ENCODE measurements at places on chromosomes 5 and 9.

GRCh38 chr9:132167192-132167591, 5.3 kb downstream of the NTNG2 start:
- DNase-seq = no peak

DNA sequence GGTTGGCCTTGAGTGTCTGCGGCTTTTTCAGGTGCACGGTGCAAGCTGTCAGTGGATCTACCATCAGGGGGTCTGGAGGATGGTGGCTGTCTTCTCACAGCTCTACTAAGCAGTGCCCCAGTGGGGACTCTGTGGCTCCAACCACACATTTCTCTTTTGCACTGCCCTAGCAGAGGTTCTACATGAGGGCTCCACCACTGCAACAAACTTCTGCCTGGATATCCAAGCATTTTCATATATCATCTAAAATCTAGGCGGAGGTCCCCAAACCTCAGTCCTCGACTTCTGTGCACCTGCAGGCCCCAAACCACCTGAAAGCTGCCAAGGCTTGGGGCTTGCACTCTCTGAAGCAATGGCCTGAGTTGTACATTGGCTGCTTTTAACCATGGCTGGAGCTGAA, 601.5 kb downstream of the MTRR start:
- DNase-seq = no peak

- DNase-seq = no peak
These were observed 80.5 kb downstream of the SMIM15 start for GRCh38 chr5:61081741-61082140.

DNA sequence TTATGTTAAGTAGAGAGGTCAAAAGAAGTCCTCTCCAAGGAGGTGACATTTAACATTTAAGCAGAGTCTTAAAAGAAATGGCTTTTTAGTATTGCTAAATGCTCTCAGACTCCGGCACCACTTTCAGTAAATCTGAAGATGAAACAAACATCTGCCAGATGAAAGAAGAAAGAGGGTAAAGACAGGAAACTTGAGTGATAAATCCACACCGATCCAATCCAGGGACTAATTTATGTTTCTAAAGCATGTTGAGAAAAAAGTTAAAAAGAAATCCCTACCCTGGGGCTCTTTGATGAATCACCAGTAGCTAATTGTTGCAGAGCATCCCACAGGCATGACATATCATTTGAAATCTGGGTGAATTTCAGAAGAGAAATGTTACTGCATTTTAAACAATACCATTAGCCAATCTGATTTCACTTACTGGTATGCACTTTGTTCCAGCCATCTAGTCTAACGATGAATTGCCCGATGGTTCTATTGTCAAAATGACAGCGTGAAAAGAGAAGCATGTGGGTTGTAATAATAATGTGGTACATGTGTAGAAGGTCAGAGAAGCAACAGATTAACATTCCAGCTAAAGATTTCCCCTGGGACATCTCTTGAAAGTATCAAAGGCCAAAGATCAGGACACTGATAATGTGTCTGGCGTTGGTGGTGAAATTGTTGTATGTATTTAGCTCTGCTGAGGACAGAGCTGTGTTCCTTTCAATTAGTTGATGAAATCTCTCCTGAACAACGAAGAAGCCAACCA, 485.7 kb downstream of the CSNK1G3 start:
- no peak for DNase-seq

GRCh38 chr5:37791321-37791720, 48.5 kb downstream of the GDNF start:
- no peak for DNase-seq

DNA sequence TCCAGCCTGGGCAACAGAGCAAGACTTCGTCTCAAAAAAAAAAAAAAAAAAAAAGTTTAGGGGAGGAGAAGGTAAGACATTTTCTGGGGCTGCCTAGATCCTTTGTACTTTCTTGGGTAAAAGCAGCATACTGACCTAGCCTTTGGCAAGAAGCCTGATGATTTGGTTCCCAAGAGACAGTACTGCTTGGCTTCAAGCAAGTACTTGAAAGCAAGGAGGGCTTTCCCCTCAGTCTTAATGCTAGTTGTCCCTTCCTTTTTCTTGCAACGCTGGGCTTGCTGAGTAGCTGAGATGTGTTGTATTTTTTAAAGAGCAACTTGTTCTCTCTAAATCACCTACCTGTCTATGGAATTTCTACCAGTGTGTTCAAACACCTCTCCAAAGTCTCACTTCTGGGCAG, 76.2 kb downstream of the INSYN2B start:
- DNase-seq = no peak

GRCh38 chr5:173736923-173737412, 120.5 kb upstream of the BOD1 start:
- DNase-seq = no peak

- no peak for DNase-seq
These were observed 2.0 kb upstream of the LMX1B start for GRCh38 chr9:126611592-126612325.

- DNase-seq = no peak
These were observed 71.5 kb downstream of the NR3C1 start for GRCh38 chr5:143331956-143332355.

- DNase-seq = no peak
These were observed 12.1 kb downstream of the ZFAND5 start for GRCh38 chr9:72352911-72353388.

DNA sequence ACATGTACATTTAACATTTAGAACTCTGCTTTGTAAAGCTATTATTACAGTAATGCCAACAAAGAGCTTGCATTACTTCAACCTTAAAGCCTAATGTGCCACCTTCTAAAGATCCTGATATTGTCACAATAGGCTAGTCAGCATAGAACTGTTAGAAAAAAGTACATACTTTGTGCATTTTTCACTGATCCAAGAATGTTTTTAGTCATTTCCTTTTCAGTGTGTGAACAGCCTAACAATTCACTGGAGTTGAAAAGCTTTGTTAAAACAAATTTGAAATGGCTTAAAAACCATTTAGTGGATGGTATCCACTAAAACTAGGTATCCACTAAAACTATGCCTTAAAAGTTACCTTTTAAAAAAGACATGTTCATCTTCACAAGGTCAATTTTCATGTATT, 4.5 kb downstream of the RPS6 start:
- DNase-seq = no peak

DNA sequence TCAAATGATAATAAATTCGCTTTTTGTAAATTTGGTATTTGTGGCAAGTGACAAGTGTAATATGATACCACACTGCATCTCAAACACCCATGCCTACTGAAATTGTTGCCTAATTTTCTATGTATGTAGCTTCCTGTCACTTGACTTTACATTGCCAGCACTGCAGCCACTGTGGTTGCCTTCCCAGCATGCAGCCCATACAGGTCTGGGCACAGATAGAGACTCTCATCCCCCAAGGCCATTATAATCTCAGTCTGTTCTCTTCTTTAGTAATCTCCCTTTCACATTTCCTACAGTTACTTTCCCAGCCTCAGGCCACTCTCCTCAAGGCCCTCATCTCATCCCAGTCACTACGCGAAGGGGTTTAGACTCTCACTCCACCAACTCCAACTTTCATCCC, 1200.6 kb downstream of the PTPRD start:
- DNase-seq = no peak

GRCh38 chr9:15308511-15308910, 1.5 kb upstream of the TTC39B start:
- DNase-seq = peak; percentile 63

GRCh38 chr9:23621924-23622323, 204.1 kb downstream of the ELAVL2 start:
- no peak for DNase-seq

DNA sequence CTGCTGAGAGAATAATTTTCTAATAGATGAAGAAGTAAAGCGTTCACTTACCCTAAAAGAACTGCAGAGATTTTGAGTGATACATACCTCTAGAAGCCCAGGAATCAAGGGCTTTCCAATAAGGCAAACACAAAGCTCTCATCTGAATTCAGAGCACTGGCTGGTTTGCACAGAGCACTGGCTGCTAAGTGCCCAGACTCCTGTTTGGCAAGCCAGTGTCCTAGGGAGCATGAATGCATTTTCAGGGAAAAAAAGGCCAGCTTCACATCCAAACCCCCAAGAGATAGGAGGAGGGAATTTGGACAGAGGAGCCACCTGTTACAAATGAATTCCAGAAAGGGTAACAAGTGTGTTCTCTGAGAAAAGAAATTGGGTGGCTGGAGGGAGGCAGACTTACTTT, 65.3 kb downstream of the ARSB start:
- DNase-seq = no peak

GRCh38 chr9:136903041-136903554, 16.8 kb downstream of the TRAF2 start:
- no peak for DNase-seq

GRCh38 chr9:96719921-96720320, 58.0 kb downstream of the ZNF510 start:
- DNase-seq = peak; percentile 24

DNA sequence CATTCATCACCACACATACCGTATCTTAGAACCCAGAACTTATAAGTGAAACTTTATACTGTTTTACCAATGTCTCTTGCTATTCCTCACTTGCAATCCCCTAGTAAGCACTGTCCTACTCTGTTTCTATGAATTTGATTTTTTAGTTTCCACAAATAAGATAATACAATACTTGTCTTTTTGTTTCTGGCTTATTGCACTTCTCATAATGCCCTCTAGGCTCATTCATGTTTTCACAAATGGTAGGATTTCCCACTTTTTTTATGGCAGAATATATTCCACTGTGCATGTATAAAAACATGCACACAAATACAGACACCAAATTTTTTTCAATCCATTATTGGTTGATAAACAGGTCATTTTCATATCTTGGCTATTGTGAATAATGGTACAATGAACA, 1742.3 kb upstream of the NUDT12 start:
- DNase-seq = no peak

DNA sequence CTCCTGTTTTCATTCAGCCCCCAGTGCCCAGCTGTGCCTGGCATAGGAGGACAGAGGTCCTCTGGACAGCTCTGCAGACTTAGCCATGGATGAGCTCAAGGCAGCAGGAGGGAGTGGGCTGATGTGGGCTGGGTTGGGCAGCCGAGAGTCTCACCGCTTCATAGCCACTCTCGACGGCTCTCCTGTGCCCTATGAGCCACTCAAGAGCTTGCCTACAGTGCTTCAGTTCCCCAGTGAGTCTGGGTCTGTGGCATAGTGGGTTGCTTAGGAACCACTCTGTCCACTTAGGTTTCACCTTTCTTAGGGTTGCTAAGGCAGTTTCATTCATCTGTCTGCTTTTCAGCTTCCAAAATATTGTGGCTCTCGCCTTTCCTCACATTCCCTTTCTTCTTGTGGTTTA, 296.8 kb downstream of the ICE1 start:
- no peak for DNase-seq

GRCh38 chr9:21570643-21571275, 88.6 kb upstream of the IFNE start:
- no peak for DNase-seq

Measured in epithelial cell of prostate (primary cell).